SHP77 (cell line): ENCODE measurements at places on chromosomes 11 and 22.

- no peak for DNase-seq
Observed at GRCh38 chr11:72759468-72759985, 7.3 kb upstream of the ARAP1 start.

- no peak for DNase-seq
Observed at GRCh38 chr22:28969401-28970168, 86.2 kb downstream of the ZNRF3 start.

DNA sequence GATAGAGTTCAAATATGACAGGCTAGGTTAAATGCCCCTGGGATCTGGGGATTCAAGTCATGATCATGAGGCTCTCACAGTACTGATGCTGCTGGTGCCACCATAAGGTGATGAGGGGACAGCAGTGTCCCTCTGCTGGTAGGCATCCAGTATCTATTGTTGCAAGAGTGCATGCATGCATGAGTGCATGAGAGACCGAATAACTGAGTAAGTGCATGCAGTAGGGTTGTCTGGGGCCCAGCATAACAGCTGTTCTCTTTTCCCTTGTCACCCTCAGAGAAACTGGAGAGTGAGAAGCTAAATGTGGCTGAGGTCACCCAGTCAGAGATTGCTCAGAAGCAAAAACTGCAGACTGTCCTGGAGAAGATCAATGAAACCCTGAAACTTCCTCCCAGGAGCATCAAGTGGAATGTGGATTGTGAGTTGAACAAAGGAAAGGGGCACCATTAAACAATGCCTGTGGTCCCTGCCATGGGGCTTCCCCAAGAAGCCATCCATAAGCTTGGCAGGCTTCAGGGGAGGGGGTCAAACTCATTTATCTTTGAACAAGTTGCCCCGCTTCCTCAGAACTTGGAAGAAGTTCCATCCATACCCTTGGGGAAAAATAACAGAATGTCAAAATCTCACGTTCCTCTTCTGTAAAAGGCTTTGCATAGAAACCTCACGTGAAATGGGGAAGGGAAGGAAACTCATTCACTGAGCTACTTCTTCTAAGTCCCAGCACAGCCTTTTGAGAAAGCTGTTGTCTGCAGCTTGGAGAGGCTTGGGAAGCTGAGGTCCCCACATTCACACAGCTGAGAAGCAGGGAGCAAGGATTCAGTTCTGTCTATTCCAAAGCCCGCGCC is 119.0 kb downstream of the PARVA start:
- DNase-seq = no peak

- DNase-seq = no peak
Observed at GRCh38 chr11:108538022-108538424, 39.8 kb upstream of the POGLUT3 start.

DNA sequence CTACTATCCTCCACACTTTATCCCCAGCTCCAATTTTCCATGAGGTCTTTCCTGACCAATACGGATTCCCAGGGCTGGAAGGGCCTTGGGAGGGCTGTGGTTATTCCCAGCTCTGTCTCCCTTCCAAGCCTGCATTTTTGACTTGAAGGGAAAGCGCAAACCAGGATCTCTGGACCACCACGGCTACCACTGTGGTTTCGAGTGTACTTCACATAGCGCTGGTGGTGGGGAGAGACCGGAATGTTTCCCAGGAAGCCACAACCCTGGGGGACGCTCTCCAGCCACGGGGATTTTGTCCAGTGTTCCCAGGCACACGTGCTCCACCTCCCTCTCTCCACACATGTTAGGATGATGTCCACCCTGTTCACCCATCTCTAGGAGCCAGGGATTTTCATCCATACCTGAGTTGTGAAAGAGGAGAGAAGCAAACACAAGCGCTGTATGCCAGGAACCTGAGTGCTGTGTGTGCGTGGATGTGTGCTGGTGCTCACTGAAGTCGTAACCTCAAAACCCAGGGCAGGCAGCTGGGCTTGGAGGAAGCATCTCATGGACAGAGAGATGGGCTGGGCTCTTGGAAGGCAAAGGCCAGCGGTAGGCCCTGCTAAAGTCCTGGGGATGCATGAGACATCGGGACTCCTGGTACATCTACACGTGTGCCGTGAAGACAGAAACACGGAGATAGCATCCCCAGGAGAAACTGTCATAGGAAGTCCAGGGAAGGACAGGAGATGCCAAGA is 1.3 kb upstream of the NPTXR start:
- DNase-seq = no peak

GRCh38 chr11:45725121-45725520 is 59.7 kb upstream of the CHST1 start:
- DNase-seq = no peak

DNA sequence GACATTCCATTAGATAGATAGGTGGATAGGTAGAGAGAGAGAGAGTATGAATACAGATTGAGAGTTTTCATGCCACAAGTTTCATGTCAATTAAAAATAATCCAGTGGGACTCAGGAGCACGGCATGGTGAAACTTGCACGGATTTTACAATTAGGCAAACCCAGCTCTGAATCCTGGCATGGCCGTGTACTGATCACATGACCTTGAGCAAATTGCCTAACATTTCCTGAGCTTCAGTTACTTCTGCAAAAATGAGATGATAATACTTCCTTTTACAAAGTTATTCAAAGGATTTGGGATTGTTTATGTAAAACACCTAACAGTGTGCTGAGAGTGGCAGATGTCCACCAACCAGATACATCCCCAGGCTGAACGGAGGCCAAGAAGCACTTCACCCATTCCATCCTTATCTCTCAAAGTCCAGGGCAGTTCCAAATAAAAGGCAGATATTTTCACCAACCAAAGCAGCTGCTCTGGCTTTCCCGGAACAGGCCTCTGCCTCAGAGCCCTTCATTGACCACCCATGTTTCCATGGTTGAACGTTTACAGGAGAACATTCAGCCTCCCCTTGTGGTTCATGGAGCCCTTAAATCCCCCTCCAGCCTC is 17.9 kb downstream of the APLNR start:
- DNase-seq = no peak

- DNase-seq = no peak
Observed at GRCh38 chr11:88656283-88656682, 318.7 kb upstream of the CTSC start.

- DNase-seq = peak; percentile 84
Observed at GRCh38 chr22:32411829-32412592, at the start of gene RTCB. Gene RTCB (minus strand): TSS chr22:32412247. CDS start chr22:32412156, 91 bp downstream.

GRCh38 chr11:87374038-87374807 is 336.5 kb downstream of the TMEM135 start:
- DNase-seq = no peak

DNA sequence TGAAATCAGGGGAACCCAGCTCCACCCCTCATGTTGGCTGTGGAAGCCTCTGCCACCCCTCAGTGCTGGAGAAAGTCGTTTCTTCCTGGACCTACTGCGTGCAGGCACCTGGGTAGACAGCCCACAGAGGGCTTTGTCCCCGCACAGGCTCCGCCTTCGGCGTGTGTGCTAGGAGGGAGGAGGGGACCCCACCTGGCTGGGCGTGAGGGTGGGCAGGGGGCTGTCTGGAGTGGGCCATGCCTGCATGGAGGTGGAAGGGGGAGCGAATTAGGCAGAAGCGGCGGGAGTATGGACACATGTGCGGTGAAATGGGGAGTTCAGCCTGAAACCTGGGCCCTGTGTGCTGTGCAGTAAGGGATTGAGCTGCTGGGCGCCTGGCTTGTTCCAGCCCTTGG is 49.3 kb downstream of the FBLN1 start:
- DNase-seq = no peak

DNA sequence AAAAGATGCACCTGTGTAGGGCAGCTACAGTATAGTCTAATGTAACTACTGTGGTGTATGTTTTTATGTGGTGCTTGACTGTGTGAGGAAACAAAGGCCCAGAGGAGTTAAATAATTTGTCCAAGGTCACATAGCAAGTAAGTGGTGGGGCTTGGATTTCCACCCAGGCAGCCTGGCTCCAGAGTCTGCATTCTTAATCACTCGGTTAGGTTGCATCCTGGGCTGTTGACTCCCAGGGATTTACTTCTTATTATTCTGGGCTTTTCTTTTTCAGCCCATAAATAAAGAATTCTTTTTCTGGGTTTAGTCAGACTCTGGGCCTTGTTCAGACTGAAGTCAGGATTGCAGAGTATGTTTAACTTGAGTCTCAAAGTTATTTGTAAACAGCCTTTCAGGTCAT is 82.1 kb downstream of the ARHGAP42 start:
- no peak for DNase-seq

GRCh38 chr11:77127920-77128691 is at the start of gene MYO7A:
Gene MYO7A (plus strand): TSS chr11:77128246. CDS start chr11:77130635, 2,389 bp downstream.
- peak; percentile 58 for DNase-seq

- DNase-seq = no peak
Observed at GRCh38 chr11:61274084-61274483, 21.0 kb downstream of the VWCE start.

- DNase-seq = no peak
Observed at GRCh38 chr11:131810541-131810940, 440.1 kb downstream of the NTM start.

- DNase-seq = no peak
Observed at GRCh38 chr11:128299132-128299726, 288.1 kb downstream of the ETS1 start.

GRCh38 chr11:71934213-71934612 is 5.4 kb downstream of the RNF121 start:
- DNase-seq = no peak

GRCh38 chr22:36048911-36049677 is 20.5 kb upstream of the RBFOX2 start:
- no peak for DNase-seq

GRCh38 chr22:50304528-50305392 is 2.7 kb downstream of the PLXNB2 start:
- DNase-seq = no peak

DNA sequence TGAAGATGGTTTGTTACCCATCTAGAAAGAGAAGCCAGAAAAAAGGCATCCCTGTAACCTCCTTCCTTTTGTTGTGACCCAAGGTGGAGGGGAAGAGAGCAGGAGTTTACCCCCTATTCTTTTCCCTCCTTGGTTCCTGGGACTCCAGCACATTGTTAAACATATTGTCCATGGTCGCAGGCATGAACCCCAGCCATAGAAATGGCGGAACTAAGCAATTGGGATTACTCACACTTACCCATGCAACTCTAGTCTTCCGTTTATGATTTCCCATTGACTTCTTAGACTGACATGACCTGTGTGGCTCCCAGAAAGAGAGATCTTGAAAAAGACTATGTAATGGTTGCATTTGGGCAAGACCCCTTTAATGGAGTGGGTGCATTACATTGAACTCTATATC is 45.4 kb downstream of the OR4C46 start:
- no peak for DNase-seq

- DNase-seq = no peak
Observed at GRCh38 chr11:110431674-110432073, 1.9 kb downstream of the FDX1 start.

GRCh38 chr11:19276859-19277808 is 36.4 kb upstream of the E2F8 start:
- no peak for DNase-seq

- DNase-seq = no peak
Observed at GRCh38 chr11:32436751-32437494, 1.6 kb upstream of the WT1 start.

DNA sequence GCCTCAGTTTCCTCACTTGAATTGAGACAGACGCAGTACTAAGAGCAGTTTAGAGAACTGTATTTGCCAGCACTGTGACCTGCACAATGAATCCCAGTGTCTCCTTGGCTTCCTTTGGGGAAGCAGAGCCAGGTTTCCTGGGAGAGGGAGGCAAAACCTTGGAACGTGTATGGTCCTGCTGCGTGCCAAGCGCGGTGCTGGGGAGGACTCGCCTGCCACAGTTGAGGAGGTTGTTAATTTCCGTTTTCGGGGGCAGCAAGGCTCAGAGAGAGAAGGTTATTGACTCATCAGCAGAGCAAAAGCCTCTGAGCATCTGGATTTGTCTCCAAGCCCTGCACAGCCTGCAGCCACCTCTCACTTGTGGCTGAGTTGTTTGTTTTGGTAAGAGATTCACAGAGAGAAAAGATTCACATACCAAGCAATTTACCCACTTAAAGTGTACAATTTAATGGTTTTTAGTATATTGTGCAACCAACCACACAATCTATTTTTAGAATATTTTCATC is 10.8 kb downstream of the SYT12 start:
- DNase-seq = no peak

DNA sequence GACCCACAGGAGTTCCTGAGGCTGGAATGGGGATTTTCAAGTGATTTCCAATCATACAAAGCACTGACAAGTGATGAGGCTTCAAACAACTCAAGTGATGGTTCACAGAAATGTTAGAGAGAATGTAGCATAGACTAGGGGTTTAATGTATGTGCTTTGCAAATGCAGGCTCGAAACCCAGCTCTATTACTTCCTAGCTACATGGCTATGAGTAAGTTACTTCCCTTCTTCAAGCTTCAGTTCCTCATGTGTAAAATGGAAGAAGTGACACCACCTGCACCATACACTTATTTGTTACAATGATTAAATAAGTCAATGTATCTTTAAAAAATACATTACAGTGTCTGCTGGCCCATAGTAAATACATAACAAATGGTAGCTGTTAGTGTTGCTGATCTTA is 139.8 kb downstream of the CCDC81 start:
- no peak for DNase-seq

- DNase-seq = no peak
Observed at GRCh38 chr11:73333173-73333572, 25.1 kb downstream of the ARHGEF17 start.

- no peak for DNase-seq
Observed at GRCh38 chr11:30392221-30392784, 69.4 kb downstream of the ARL14EP start.

DNA sequence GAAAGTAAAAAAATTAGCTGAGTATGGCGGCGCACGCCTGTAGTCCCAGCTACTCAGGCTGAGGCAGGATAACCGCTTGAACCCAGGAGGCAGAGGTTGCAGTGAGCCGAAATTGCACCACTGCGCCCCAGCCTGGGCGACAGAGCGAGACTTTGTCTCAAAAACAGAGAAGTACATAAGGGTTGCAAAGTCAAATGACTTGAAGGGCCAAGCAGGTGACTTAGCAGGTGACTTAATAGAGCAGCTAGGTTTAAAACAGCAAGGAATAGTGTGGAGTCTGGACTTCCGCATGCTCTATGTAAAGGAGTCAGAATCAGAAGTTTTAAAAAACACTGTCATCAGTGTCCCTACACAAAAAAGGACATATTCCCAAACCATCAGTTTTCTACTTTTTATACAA is 31.7 kb downstream of the EP300 start:
- DNase-seq = no peak

GRCh38 chr22:36323182-36323854 is 64.4 kb downstream of the MYH9 start:
- DNase-seq = peak; percentile 50
